ENCODE measurements at places on chromosomes 12 and 14.

DNA sequence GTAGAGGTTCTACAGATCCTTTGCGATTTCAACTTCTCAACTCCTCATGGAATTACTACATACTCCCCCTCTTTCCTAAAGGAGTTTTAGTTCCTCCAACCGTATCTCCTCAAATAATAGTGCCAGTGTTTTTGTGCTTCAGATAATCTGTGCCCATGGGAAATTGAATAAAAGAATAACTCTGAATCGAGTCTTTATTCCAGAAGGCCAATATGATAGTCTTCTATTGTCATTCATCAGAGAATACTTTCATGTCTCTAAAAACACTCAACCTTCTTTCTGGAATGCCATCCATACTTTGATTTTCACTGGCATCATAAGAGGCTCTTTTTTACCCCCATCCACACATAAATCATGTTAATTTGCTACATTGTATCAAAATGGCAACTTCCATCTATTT, 911.3 kb upstream of the USP15 start:
- no peak for DNase-seq

- DNase-seq = no peak
Observed at GRCh38 chr12:132389026-132389425, 59.6 kb upstream of the GALNT9 start.

DNA sequence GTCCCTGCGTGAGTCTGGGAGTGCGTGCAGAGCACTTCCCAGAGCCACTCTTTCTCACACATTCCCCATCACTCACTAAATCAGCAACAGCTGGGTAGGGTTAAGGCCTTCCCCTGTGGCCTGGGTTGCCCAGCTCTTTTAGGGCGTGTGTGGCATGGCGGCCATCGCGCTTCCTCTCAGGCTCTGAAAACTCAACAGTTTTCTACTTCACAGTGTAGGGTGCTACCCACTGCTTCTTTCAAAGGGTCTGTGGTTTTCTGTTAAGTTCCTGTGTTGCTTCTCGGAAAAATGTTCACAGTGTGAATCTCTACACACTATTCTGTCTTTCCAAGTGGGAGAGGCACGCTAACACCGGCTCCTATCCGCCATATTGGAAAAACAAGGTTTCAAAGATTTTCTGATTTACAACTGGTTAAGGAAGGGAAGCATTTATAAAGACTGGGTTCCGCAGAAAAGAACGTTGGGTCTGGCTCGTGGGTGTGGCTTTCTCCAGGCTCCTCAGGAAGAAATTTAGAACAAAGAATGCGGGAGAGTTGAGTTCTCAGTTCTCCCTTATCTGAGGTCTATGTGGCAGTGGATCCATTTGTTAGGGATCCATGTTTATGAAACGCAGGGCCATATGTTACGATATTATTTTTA, 34.9 kb upstream of the AEBP2 start:
- no peak for DNase-seq

- no peak for DNase-seq
Observed at GRCh38 chr12:97564236-97564635, 101.6 kb downstream of the RMST start.

- no peak for DNase-seq
Observed at GRCh38 chr14:100860556-100861187, 34.8 kb downstream of the MEG3 start.

DNA sequence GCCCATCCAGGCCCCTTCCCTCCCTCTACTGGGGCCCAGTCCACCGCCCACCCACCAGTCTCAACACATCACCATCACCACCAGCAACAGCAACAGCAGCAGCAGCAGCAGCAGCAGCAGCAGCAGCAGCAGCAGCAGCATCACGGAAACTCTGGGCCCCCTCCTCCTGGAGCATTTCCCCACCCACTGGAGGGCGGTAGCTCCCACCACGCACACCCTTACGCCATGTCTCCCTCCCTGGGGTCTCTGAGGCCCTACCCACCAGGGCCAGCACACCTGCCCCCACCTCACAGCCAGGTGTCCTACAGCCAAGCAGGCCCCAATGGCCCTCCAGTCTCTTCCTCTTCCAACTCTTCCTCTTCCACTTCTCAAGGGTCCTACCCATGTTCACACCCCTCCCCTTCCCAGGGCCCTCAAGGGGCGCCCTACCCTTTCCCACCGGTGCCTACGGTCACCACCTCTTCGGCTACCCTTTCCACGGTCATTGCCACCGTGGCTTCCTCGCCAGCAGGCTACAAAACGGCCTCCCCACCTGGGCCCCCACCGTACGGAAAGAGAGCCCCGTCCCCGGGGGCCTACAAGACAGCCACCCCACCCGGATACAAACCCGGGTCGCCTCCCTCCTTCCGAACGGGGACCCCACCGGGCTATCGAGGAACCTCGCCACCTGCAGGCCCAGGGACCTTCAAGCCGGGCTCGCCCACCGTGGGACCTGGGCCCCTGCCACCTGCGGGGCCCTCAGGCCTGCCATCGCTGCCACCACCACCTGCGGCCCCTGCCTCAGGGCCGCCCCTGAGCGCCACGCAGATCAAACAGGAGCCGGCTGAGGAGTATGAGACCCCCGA, 6.8 kb upstream of the RNU7-1 start:
- no peak for DNase-seq

GRCh38 chr12:112170376-112170775, 45.0 kb downstream of the TRAFD1 start:
- no peak for DNase-seq
